Cardiac muscle cell (in vitro differentiated cells and primary cell): ENCODE measurements at places on chromosomes 7 and 10. TPM values are rescaled to one million over a fixed set of nuclear protein-coding genes. Genes with fewer than 3 reads are reported as not detected.

The CLDN4 gene
- total RNA-seq, result 0.46 and 0.48 TPM in 2 replicates

The PRPS1L1 gene
- total RNA-seq, result not detected in 2 replicates

The TAS2R60 gene
- not detected in 2 replicates for total RNA-seq

The CFAP46 gene
- 2.8 and 3.0 TPM in 2 replicates for total RNA-seq

The CASD1 gene
- total RNA-seq, result 24.5 and 38.9 TPM in 2 replicates

The KCP gene
- 0.49 and 1.2 TPM in 2 replicates for total RNA-seq

The GPR37 gene
- 8.6 and 17.1 TPM in 2 replicates for total RNA-seq

The GCC1 gene
- total RNA-seq, result 15.1 and 15.6 TPM in 2 replicates

DNA sequence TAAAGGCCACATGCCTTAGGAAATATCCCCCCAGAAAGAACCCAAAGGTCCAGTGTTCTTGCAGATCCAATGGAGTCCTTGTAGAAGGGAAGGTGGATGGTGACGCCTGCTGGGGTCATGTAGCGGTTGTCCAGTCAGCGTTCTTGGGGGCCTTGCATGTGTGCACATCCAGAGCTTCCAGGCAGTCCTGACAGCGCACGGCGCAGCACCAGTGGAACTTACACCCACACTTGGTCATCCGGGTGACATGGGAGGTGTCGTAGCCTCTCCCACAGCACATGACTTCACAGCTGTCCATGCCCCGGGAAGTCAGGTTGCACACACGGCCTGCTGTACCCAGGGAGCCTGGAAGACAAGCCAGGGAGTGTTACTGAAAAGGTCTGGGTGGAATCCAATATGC lies 44.8 kb downstream of the WNT2 start:
- H3K4me3 ChIP-seq, result no peak overlapping the region
- H3K27me3 ChIP-seq, result no peaks in the 10 kb centered on the region
- H3K27ac ChIP-seq, result no peak overlapping the region

DNA sequence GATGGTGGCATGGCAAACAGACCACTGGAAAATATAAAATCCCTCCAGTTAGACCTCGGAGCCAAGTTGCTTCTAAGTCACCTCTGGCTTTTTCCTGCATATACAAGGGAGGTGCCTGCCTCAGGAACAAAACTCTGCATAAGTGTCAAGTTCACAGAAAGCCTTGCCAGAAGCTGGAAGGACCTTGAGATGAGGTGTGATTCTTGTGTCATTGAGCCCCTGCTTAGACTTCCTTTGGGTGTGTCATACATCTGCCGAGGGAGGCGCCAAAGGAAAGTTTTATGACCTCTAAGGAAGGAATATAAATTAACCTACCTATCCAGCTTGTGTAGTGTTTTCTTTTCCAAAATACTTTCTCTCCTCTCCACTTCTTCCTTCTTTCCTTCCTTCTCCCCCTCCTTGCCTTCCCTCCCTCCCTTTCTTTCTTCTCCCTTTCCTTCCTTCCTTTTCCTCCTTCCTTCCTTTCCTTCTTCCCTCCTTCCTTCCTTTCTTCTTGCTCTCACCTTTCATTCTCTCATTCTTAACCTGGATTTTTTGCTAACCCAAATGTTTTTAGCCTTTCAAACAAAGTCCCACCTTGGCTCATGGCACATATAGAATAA lies 75.2 kb downstream of the TRIL start:
- no peak for DNase-seq
- H3K4me3 ChIP-seq, result no peak overlapping the region
- peaks cover 3% of the 10 kb centered on the region for H3K27me3 ChIP-seq
- no peaks in the 10 kb centered on the region for H3K36me3 ChIP-seq

DNA sequence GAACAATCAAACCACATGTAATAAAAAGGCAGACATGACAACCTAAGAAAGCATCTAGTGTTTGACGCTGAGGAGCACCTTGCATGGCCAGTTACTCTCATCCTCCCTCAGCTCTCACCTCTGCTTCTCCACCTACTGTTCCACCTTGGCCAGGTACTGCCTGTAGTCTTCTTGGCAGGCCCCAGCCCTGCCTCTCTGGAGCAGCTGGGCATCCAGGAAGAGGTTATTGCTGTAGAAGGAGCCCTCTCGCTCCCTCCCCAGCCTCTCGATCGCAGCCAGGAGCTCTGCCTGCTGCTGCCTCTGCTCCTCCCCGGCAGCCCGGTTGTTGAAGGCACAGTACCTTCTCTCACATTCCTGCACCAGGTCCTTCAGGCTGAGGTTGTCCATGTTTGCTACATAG lies 9.7 kb downstream of the GIMAP5 start:
- H3K4me1 ChIP-seq, result peaks cover 19% of the 10 kb centered on the region
- no peak overlapping the region for H3K4me3 ChIP-seq
- H3K36me3 ChIP-seq, result no peaks in the 10 kb centered on the region
- no peak for DNase-seq

DNA sequence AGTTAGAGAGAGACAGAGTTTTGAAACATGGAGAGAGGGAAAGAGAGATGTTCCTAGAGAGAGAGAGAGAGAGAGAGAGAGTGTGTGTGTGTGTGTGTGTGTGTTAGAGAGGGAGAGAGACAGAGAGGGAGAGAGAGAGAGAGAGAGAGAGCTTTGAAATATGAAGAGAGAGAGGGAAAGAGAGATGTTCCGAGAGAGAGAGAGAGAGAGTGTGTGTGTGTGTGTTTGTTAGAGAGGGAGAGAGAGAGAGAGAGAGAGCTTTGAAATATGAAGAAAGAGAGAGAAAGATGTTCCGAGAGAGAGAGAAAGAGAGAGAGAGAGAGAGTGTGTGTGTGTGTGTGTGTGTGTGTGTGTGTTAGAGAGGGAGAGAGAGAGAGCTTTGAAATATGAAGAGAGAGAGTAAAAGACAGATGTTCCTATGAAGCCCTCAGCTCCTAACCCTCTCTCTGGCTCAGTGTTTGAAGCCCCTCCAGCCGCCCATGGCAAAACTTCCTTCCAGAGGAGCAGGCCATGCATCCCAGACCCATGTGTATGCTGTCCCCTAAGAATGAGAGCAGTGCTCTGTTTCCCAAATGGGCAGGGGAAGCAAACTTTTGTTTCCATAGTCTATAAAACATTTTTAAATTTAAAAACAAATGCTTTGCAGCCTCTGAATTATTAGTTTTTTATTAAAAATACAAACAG lies 130.9 kb downstream of the KCNMA1 start:
- H3K27ac ChIP-seq, result no peak overlapping the region
- no peaks in the 10 kb centered on the region for H3K27me3 ChIP-seq
- no peak overlapping the region for H3K4me3 ChIP-seq
- peaks cover 2% of the 10 kb centered on the region for H3K4me1 ChIP-seq

DNA sequence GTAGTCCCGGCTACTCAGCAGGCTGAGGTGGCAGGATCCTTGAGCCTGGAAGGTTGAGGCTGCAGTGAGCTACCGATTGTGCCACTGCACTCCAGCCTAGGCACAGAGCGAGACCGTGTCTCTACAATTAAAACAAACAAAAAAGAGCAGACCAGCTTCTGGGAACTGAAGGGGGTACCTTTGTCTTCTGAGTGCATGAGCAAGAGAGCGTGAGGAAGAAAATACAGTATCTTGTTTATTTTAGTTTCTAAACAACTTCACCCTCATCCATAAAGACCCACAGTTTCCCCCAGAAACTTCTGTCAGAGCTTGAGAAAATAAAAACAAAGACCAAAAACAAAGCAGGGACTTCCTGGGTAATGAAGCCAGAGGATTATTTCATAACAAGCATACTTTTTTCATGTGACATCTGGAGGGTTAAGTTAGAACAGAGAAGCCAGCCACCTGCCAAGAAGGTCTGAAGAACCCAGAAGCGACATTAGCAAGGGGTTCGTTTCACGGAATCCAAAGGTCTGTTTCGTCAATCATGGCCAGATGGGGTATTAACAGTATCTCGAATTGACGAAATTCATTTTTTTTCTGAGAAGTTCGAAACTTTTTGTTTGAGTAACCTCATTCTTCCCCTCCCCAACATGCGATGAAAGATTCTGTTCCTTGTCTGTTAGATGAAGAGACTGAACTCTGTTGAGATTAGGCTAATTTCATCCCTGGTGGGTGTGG lies 10.2 kb upstream of the IL2RA start:
- H3K36me3 ChIP-seq, result no peaks in the 10 kb centered on the region
- H3K27ac ChIP-seq, result no peak overlapping the region
- DNase-seq, result no peak
- H3K4me1 ChIP-seq, result no peaks in the 10 kb centered on the region

DNA sequence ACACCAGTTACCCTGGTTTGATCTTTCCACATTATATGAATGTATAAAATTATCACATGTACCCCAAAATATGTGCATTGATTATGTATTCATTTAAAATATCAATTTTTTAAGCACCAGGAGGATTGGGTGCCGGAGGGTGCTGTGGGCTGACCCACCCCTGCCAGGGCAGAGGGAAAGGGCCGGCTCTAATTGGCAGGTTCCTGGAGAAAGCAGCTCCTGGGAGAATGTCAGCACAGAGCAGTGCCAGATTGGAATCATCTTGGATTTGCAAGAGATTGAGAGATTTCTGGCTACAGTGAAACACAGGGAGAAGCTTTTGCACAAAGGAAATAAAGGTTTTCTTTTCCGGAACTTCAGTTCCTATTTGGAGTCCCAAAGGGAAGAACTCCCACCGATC lies 264.4 kb upstream of the TCERG1L start:
- no peaks in the 10 kb centered on the region for H3K27me3 ChIP-seq
- no peak overlapping the region for H3K4me3 ChIP-seq
- H3K27ac ChIP-seq, result no peak overlapping the region

GRCh38 chr10:100736144-100736808 lies 9.1 kb upstream of the PAX2 start:
- peaks cover 100% of the 10 kb centered on the region for H3K27me3 ChIP-seq
- no peak overlapping the region for H3K4me3 ChIP-seq
- no peaks in the 10 kb centered on the region for H3K36me3 ChIP-seq
- no peaks in the 10 kb centered on the region for H3K4me1 ChIP-seq
- no peak for DNase-seq
- H3K27ac ChIP-seq, result no peak overlapping the region

- DNase-seq, result peak; percentile 19
- no peak overlapping the region for H3K4me3 ChIP-seq
- H3K4me1 ChIP-seq, result peaks cover 8% of the 10 kb centered on the region
- no peaks in the 10 kb centered on the region for H3K36me3 ChIP-seq
- H3K27me3 ChIP-seq, result no peaks in the 10 kb centered on the region
These were observed 90.2 kb downstream of the PPP1R9A start for GRCh38 chr7:94997547-94997946.

DNA sequence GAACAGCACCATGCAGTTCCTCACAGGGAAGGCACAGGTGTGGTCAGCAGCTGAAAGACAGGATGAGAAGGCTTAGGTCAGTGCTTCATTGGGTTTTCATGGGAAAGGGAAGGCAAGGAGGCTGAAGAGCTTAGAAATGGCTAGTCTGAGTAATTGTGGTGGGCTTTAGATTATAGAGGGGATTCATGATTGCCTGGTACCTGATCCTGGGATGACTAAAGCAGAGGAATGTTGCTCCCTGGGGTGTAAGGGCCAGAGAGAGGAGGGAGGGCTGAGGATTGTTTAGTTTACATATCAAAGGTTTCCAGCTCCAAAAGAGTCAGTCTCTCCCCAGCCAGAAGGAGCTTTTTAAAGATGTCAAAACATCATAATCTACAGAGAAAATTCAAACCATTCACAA lies 396.3 kb upstream of the POM121L12 start:
- H3K27me3 ChIP-seq, result no peaks in the 10 kb centered on the region
- no peak overlapping the region for H3K4me3 ChIP-seq
- peaks cover 10% of the 10 kb centered on the region for H3K4me1 ChIP-seq
- H3K36me3 ChIP-seq, result no peaks in the 10 kb centered on the region
- H3K27ac ChIP-seq, result no peak overlapping the region

DNA sequence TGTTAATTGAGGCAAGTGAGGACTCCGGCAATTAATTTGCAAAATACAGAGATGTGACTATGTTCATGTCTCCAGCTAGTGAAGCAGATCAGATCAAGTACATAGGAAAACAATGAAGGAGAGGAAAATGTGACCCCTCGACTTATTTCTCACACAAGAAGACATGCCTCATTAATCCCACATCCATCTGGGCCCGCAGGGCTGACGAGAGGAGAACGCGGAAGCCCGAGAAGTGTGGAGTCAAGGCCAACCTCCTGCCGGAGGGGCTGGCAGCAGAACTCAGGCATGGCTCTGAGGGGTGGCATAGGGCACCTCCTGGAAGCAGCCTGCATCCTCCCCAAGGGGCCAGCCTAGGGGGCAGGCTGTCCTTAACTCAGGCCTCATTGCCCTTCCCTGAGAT lies 54.4 kb downstream of the ZNF503 start:
- no peak overlapping the region for H3K4me3 ChIP-seq
- H3K4me1 ChIP-seq, result no peaks in the 10 kb centered on the region
- H3K36me3 ChIP-seq, result no peaks in the 10 kb centered on the region
- no peak for DNase-seq
- H3K27me3 ChIP-seq, result no peaks in the 10 kb centered on the region
- no peak overlapping the region for H3K27ac ChIP-seq

- H3K4me1 ChIP-seq, result no peaks in the 10 kb centered on the region
- DNase-seq, result no peak
These were observed 155.2 kb upstream of the PRSS1 start for GRCh38 chr7:142594078-142594477.

- H3K27me3 ChIP-seq, result no peaks in the 10 kb centered on the region
- no peak overlapping the region for H3K27ac ChIP-seq
- no peak overlapping the region for H3K4me3 ChIP-seq
These were observed 60.3 kb upstream of the STK17A start for GRCh38 chr7:43522406-43523156.

- no peak for DNase-seq
- H3K4me1 ChIP-seq, result no peaks in the 10 kb centered on the region
- no peak overlapping the region for H3K27ac ChIP-seq
- no peaks in the 10 kb centered on the region for H3K27me3 ChIP-seq
- no peaks in the 10 kb centered on the region for H3K36me3 ChIP-seq
These were observed 219.7 kb upstream of the ADARB2 start for GRCh38 chr10:1957057-1957456.

- DNase-seq, result no peak
- H3K4me3 ChIP-seq, result no peak overlapping the region
- peaks cover 4% of the 10 kb centered on the region for H3K4me1 ChIP-seq
- no peak overlapping the region for H3K27ac ChIP-seq
These were observed 24.8 kb downstream of the TBATA start for GRCh38 chr10:70760271-70760787.

DNA sequence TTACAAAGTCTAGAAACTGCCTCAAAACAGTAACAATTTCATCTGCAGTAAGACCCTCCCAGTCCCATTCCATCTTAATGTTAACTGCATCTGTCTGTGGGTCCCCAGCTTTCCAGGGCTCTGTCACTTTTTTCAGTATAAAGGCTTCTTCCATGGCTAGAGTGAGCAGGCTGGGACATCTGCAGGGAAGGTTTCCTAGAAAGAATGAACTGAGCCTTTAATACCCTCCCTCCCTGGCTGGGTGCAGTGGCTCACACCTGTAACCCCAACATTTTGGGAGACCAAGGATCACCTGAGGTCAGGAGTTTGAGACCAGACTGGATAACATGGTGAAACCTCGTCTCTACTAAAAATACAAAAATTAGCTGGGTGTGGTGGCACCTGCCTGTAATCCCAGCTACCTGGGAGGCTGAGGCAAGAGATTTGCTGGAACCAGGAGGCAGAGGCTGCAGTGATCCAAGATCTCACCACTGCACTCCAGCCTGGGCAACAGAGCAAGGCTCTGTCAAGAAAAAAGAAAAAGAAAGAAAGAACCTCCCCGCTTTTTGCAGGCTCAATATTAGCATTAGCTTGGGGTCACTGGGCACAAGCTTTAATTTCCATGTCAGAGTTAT lies 3.4 kb downstream of the ERV3-1 start:
- H3K4me1 ChIP-seq, result peaks cover 3% of the 10 kb centered on the region
- H3K4me3 ChIP-seq, result no peak overlapping the region
- no peaks in the 10 kb centered on the region for H3K36me3 ChIP-seq
